ENCODE measurements at places on chromosomes 6 and 20. TPM values are rescaled to one million over a fixed set of nuclear protein-coding genes. Genes with fewer than 3 reads are reported as not detected.

The LAMA5 gene
- total RNA-seq, result 90.0 TPM

The HIVEP2 gene
- 13.1 TPM for total RNA-seq

The SLC17A3 gene
- not detected for total RNA-seq

The TCF21 gene
- total RNA-seq, result 65.0 TPM

The FAM162B gene
- total RNA-seq, result 0.33 TPM

The MAFB gene
- total RNA-seq, result 3.3 TPM

The TBX18 gene
- total RNA-seq, result 55.7 TPM

The CTCFL gene
- not detected for total RNA-seq

The PLEKHG1 gene
- 6.3 TPM for total RNA-seq

The XKR7 gene
- under 0.01 TPM for total RNA-seq

The PSORS1C2 gene
- not detected for total RNA-seq

The EYA2 gene
- 1.5 TPM for total RNA-seq

The HTR1E gene
- not detected for total RNA-seq

The MARCKS gene
- 104 TPM for total RNA-seq

The HLA-DRA gene
- total RNA-seq, result 0.17 TPM

The C6orf120 gene
- total RNA-seq, result 54.3 TPM

The VIP gene
- total RNA-seq, result not detected

The ZNF334 gene
- 1.6 TPM for total RNA-seq

The SLC24A3 gene
- not detected for total RNA-seq
